ENCODE measurements at places on chromosomes 7 and 10. TPM values are rescaled to one million over a fixed set of nuclear protein-coding genes. Genes with fewer than 3 reads are reported as not detected.

Gene TAS2R60
- not detected for total RNA-seq

DNA sequence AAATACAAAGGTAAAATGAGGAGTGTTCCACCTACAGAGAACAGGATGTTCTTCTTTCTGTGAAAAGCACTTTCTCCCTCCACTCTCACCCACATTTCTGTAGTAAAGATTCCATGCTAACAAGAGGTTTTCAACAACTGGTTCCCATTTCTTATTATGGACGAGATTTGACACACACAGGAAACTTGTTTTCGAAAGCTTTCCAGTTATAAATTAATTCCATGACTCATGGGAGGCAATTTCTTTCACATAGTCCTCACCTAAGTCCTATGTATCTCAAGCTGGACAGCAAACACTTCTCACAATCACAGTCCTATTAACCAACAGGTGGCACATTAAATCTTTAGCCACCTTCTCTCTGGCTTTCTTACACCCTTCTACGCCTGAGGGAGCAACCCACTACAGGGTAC is 24.5 kb downstream of the RAPGEF5 start:
- no peak for DNase-seq

DNA sequence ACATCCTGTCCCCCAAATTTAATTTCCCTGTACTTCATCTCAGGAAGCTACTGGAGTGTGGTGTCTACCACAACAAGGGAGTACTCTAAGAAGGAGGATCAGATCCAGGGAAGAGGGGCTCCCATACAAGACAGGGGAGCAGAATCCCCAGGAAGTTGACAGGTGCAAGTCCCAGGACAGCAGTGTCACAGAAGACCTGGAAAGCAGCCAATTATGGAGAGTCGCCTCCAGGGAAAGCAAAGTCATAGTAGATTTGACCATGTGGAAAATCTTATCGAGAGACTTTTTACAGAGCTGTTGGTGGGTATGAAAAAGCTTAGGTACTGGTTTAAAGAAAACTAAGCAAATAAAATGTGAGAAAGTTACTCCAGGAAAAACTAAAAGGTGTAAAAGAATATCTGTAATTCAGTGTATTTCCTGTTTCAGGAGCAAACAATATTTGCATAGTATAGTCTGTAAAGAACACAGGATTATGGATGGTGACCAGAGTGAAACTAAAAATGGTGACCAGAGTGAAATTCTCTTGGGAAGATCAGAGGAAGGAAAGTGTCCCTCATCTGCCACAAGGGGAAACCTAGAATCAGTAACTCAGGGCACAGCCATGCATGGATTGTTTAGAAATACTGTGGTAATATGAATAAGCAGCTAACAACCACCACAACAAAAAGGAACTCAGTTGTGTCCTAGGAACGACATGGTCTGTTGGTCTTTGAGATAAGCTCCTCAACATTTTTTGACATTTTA is 44.5 kb downstream of the LANCL2 start:
- no peak for DNase-seq

Gene UTF1
- total RNA-seq: not detected

Gene IGFBP1
- total RNA-seq: not detected

GRCh38 chr10:48614481-48615390 is 9.9 kb upstream of the ARHGAP22 start:
- no peak for DNase-seq
